ENCODE measurements at places on chromosomes 7 and 10. TPM values are rescaled to one million over a fixed set of nuclear protein-coding genes. Genes with fewer than 3 reads are reported as not detected.

DNA sequence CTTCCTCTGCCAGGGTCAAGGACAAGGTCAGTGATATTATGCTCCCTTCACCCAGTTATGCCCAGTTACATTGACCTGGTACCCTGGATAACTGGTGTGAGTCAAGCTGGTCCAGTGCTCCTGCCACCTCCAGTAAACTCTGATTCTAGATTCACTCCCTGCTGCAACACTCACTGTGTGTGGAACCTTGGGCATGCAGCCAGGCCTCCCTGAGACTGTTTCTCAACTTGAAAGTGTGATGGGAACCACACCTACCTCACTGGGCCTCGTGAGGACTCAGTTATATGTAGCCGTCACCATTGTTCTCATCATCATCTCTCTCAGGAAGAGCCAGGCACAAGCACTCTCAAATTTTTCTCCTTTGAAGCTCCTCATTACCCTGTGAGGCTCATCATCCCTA, 935 bp upstream of the ZNF736 start:
- H3K36me3 ChIP-seq: no peaks in the 10 kb centered on the region
- no peak overlapping the region for H3K27ac ChIP-seq
- no peak overlapping the region for H3K4me3 ChIP-seq
- H3K27me3 ChIP-seq: no peaks in the 10 kb centered on the region
- DNase-seq: no peak

DNA sequence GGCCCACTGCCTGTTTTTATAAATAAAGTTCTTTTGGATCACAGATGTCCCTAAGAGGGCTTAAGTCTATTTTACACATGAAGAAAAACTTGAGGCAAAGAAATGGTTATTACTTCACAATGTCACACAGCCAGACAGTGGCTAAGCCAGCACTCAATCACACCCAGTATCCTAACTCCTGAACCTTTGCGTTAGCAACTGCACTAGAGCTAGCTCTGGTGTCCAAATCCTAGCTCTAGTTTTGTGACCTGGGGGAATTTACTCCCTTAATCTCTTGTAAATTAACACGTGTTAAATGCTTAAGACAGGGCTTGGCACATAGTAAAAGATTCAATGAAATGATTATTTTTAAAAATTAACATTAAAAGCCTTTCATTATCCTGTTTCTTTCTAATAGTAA, 49.0 kb upstream of the TPK1 start:
- H3K27ac ChIP-seq: no peak overlapping the region
- no peaks in the 10 kb centered on the region for H3K4me1 ChIP-seq
- no peak for DNase-seq
- no peak overlapping the region for H3K4me3 ChIP-seq
- H3K36me3 ChIP-seq: no peaks in the 10 kb centered on the region
- no peaks in the 10 kb centered on the region for H3K27me3 ChIP-seq

DNA sequence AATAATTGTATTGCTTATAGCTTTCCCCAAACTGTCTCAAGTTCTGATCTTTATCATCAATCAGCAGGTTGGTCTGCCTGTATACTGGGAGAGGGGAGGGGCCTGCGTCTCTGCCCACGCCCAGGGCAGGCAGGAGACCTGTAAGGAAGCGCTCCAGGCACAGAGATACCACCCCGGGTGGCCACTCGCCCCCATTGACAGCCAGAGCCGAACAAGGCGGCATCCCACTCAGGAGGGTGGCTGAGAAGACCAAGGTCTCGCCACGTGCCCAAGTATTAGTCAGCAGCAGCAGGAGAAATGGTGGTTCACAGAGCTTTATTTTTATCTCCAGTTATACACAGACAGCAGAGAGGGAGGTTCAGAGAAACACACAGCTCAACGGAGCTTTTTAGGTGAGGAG, 7.2 kb downstream of the STK32C start:
- H3K36me3 ChIP-seq: no peaks in the 10 kb centered on the region
- H3K27ac ChIP-seq: no peak overlapping the region
- DNase-seq: no peak
- no peaks in the 10 kb centered on the region for H3K4me1 ChIP-seq
- no peak overlapping the region for H3K4me3 ChIP-seq

The NUDT13 gene
- 1.3 TPM for total RNA-seq

DNA sequence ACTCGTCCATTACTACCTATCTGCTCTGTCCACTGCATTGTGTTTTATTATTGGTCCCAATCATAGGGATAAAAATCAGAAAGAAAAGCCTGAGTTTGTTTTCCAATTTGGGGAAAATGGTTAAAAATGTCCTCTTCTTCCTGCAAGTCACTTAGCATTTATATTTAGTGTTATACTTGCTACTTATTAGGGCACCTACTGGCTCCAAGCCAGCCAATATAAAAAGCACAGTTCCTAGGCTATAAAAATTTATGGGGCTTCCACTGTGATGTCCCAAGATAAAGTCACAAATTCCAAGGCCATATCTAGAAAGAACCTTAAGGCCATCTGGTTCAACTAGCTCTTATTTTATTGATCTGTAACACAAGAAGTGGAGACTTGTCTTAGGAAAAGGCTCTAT, 3.2 kb downstream of the SLC35B4 start:
- peaks cover 10% of the 10 kb centered on the region for H3K4me1 ChIP-seq
- no peak for DNase-seq

The ZWINT gene
- total RNA-seq: 43.1 TPM

DNA sequence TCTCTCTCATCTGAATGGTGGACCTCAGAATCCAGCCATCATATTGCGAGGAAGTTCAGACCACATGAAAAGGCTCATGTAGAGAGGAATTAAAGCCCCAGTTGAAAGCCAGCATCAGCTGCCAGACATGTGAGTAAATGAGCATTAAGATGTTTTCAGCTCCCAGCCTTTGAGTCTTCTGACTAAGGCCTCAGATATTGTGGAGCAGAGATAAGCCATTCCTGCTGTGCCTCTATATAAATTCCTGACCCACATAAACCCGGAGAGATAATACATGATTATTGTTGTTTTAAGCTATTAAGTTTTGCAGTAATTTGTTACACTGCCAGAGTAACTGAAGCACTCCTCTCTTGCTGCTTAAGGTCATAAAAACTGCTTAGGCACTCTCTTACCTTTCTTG, 14.6 kb downstream of the FAM149B1 start:
- H3K4me3 ChIP-seq: no peak overlapping the region
- no peaks in the 10 kb centered on the region for H3K4me1 ChIP-seq
- DNase-seq: no peak

The ASB4 gene
- 0.19 TPM for total RNA-seq

DNA sequence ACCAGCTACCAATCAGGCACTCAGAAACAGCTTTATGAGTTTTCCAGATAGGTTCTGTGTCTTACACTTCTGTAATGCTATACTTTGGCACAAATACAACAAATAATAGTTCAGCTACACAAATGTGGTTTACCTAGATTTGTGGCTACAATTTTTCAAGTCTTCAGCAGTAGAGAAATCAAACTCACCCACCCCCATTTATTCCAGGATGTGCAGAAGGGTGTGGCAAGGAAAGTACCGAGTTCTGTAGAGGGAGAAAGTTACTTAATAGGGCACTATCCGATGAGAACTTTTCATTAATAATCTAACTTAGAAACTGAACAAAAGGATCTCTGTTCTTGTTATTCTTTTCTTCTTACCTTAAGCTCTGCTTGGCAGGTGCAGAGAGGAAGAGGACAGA, 30.3 kb upstream of the ATP6V0A4 start:
- H3K27me3 ChIP-seq: no peaks in the 10 kb centered on the region
- no peak overlapping the region for H3K27ac ChIP-seq
- H3K4me1 ChIP-seq: no peaks in the 10 kb centered on the region
- no peak for DNase-seq

- no peaks in the 10 kb centered on the region for H3K36me3 ChIP-seq
- no peaks in the 10 kb centered on the region for H3K27me3 ChIP-seq
- H3K4me1 ChIP-seq: no peaks in the 10 kb centered on the region
- no peak overlapping the region for H3K27ac ChIP-seq
Measured at GRCh38 chr10:51606825-51607462, 92.5 kb downstream of the CSTF2T start.

- no peak overlapping the region for H3K4me3 ChIP-seq
- peaks cover 34% of the 10 kb centered on the region for H3K36me3 ChIP-seq
- H3K27me3 ChIP-seq: no peaks in the 10 kb centered on the region
- peaks cover 17% of the 10 kb centered on the region for H3K4me1 ChIP-seq
- no peak overlapping the region for H3K27ac ChIP-seq
Measured at GRCh38 chr7:75988568-75989499, 5.6 kb downstream of the TMEM120A start.

The SFTPA1 gene
- not detected for total RNA-seq

- H3K27me3 ChIP-seq: no peaks in the 10 kb centered on the region
- H3K36me3 ChIP-seq: no peaks in the 10 kb centered on the region
- no peaks in the 10 kb centered on the region for H3K4me1 ChIP-seq
- DNase-seq: no peak
- H3K27ac ChIP-seq: no peak overlapping the region
Measured at GRCh38 chr10:92598321-92598720, 5.4 kb downstream of the KIF11 start.

DNA sequence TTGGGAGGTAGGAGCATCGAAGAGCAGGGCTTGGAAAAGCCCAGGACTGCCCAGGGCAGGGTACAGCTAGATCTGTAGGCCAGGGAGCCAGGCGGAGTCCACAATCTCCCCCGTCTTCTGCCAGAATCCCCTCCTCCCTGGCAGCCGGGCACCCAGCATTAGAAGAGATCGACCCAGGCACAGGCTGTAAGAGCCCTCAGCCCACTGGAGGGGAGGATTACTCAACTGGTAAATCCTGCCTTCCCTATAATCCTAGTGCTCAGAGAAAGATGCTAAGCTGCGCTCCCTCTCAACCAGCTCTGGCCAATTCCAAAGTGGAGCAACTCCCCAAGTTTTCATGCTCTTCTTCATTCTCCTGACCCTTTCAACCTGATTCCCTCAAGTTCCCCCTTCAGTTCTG, 3.2 kb downstream of the SPOCK2 start:
- no peak overlapping the region for H3K27ac ChIP-seq
- H3K36me3 ChIP-seq: no peaks in the 10 kb centered on the region
- no peak overlapping the region for H3K4me3 ChIP-seq
- H3K27me3 ChIP-seq: peaks cover 37% of the 10 kb centered on the region

- H3K27ac ChIP-seq: no peak overlapping the region
- no peaks in the 10 kb centered on the region for H3K27me3 ChIP-seq
- H3K4me3 ChIP-seq: no peak overlapping the region
- DNase-seq: no peak
- peaks cover 29% of the 10 kb centered on the region for H3K4me1 ChIP-seq
Measured at GRCh38 chr10:124008681-124009080, 84.7 kb downstream of the CHST15 start.

DNA sequence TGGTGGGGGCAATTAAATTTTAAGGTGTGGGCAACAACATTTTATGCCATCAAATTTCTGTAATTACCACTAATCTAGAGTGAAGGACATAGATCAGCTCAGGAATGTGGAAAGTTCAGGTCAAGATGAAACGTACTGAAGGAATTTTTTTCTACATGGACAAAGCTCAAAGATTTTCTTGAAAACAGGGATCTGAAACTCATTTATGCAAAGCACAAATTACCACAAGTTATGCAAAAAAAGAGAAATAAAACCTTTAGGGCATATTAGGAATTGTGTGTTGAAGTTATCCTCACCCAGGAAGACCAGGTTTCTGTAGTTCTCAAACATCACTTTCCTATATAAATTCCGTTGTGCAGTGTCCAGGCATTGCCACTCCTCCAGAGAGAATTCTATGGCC, 18.9 kb downstream of the ZNF680 start:
- no peak overlapping the region for H3K27ac ChIP-seq
- DNase-seq: no peak
- peaks cover 6% of the 10 kb centered on the region for H3K36me3 ChIP-seq
- no peak overlapping the region for H3K4me3 ChIP-seq
- no peaks in the 10 kb centered on the region for H3K4me1 ChIP-seq
- H3K27me3 ChIP-seq: no peaks in the 10 kb centered on the region

GRCh38 chr10:45005284-45005683, 4.6 kb downstream of the ZNF22 start:
- no peak overlapping the region for H3K27ac ChIP-seq
- peaks cover 30% of the 10 kb centered on the region for H3K36me3 ChIP-seq
- no peak overlapping the region for H3K4me3 ChIP-seq
- peaks cover 46% of the 10 kb centered on the region for H3K4me1 ChIP-seq

The PPP1R9A gene
- 0.22 TPM for total RNA-seq

DNA sequence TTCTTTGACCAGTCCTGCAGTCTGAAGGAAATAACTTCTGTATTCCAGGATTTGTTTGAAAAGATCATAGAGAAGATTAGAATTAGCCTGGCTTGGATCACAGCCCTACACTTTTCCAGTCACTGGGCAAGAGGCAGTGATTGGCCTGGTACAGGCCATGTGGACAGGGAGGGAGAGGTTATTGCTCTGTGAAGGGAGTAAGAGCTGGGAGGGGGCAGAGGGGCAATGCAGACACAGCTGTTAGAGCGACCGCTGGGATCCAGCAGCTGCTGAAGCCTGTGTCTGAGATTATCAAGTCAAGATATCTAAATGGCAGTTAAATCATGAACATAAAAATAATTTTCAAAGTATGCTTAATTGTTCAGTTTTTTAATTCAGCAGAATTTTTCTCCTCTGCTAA, 257.3 kb downstream of the SDK1 start:
- H3K27ac ChIP-seq: no peak overlapping the region
- no peak for DNase-seq
- H3K4me3 ChIP-seq: no peak overlapping the region
- H3K27me3 ChIP-seq: no peaks in the 10 kb centered on the region
- no peaks in the 10 kb centered on the region for H3K36me3 ChIP-seq

The CREM gene
- total RNA-seq: 23.8 TPM

- H3K4me3 ChIP-seq: no peak overlapping the region
- H3K27ac ChIP-seq: peak overlapping the region; percentile 39
- peaks cover 14% of the 10 kb centered on the region for H3K4me1 ChIP-seq
Measured at GRCh38 chr10:119025776-119026175, 3.7 kb upstream of the NANOS1 start.

GRCh38 chr7:123367484-123368122, 166.8 kb downstream of the IQUB start:
- no peaks in the 10 kb centered on the region for H3K27me3 ChIP-seq
- no peaks in the 10 kb centered on the region for H3K36me3 ChIP-seq
- DNase-seq: no peak
- no peaks in the 10 kb centered on the region for H3K4me1 ChIP-seq
- no peak overlapping the region for H3K27ac ChIP-seq
- H3K4me3 ChIP-seq: no peak overlapping the region

The VWDE gene
- total RNA-seq: 2.9 TPM

DNA sequence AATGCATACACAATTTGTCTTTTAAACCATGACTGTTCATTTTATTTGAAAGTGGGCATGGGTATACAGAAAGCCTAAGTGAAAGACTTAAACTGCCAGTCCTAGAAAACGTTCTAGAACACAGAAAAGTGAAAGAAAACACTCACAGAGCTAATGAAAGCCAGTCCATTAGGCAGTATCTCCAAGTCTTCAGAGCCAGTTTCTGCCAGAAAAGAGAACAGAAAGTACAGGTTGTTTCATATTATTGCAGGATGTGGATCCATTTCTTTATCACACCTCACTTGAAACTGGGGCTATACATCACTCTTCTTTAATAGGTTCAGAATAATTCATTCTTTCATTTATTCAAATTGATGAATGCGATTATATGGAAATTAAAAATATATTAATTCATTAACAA, 7.7 kb downstream of the PON1 start:
- H3K27ac ChIP-seq: no peak overlapping the region
- no peak overlapping the region for H3K4me3 ChIP-seq
- no peak for DNase-seq
- H3K27me3 ChIP-seq: no peaks in the 10 kb centered on the region
- no peaks in the 10 kb centered on the region for H3K4me1 ChIP-seq
